ENCODE measurements at places on chromosomes 6 and 20. TPM values are rescaled to one million over a fixed set of nuclear protein-coding genes. Genes with fewer than 3 reads are reported as not detected.

- no peak for DNase-seq
These were observed 5.8 kb upstream of the SIM1 start for GRCh38 chr6:100470422-100471120.

GRCh38 chr20:4681991-4682401 lies 39.7 kb upstream of the PRND start:
- DNase-seq = peak; percentile 69

DNA sequence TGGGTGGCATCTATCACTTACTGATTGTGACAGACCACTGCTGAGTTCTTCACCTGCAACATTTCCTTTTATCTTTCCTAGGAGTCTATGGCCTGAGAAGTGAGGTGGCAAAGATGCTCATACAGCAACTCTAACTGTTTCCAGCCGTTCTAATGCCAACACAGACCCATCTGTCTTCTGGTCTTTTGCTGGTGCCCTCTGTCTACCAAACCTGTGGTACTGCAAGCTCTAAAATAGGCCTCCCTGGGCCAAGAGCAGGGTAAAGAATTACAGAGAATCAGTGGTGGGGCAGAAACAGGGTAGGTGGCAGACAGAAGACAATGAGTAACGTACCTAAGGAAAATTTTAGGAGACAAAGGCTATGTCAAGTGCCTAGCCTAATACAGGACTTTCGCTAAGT lies 611.0 kb upstream of the FLRT3 start:
- DNase-seq = no peak

- no peak for DNase-seq
These were observed 185.3 kb downstream of the BACH2 start for GRCh38 chr6:90111387-90111786.

Gene BMP5
- total RNA-seq = not detected

GRCh38 chr6:54431466-54431865 lies 123.2 kb downstream of the TINAG start:
- peak; percentile 77 for DNase-seq

Gene NRN1
- total RNA-seq = 0.65 TPM

Gene MYLK2
- total RNA-seq = not detected

- DNase-seq = no peak
These were observed 192.0 kb upstream of the FOXA2 start for GRCh38 chr20:22776369-22776768.

Gene HTR1E
- total RNA-seq = not detected

GRCh38 chr6:51387907-51388306 lies 569.2 kb downstream of the TFAP2B start:
- no peak for DNase-seq

Gene ZSWIM3
- total RNA-seq = 4.3 TPM

GRCh38 chr6:108524528-108525248 lies 36.0 kb upstream of the FOXO3 start:
- DNase-seq = peak; percentile 22

Gene MUC22
- not detected for total RNA-seq

GRCh38 chr20:5113615-5113986 lies 6.2 kb downstream of the PCNA start:
- DNase-seq = no peak

DNA sequence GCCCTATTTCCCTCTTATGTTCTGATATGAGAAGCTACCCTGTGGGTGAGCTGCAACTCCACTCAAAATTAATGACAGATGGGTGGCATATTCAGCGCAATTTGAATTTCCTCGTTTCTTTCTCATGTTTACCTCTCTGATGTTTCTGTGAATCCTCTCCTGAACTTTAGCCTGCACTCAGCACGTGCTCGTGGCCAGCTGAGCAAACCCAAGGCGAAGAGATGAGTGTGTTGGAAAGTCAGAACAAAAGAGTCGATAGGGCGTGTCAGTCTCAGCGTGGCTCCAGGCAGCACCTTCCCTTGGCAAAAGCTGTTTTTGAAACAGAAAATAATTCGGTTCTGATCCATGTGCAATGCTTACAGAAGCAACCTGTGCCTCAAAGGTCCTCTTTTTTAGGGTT lies 226.1 kb upstream of the GMDS start:
- no peak for DNase-seq

DNA sequence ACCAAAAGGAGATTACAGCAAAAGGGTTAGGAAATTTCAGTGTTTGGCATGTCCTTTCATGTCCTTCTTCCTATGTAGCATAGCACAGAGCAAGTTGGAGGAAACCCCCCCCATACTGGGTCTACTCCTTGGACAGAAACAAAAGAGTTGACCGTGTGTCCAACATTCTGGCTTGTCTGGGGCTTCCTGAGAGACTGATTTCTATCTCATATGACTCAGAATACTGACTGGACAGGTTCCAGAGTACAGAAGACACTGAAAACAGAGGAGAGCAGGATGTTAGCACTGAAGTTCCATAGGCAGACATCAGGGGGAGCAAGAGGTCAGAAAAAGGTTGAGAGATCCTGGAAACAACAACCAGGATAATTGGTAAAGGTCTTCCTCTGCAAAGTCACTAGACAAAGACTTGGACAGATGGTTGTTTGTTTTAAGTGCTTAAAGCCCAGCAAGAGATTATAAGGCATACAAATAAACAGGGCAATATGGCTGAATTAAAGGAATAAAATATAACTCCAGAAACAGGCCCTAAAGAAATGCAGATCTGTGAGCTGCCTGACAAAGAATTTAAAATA lies 48.4 kb downstream of the USP49 start:
- DNase-seq = peak; percentile 98

Gene PACRG
- 2.9 TPM for total RNA-seq

- peak; percentile 29 for DNase-seq
These were observed 41.6 kb downstream of the MRAP2 start for GRCh38 chr6:84074988-84075781.

DNA sequence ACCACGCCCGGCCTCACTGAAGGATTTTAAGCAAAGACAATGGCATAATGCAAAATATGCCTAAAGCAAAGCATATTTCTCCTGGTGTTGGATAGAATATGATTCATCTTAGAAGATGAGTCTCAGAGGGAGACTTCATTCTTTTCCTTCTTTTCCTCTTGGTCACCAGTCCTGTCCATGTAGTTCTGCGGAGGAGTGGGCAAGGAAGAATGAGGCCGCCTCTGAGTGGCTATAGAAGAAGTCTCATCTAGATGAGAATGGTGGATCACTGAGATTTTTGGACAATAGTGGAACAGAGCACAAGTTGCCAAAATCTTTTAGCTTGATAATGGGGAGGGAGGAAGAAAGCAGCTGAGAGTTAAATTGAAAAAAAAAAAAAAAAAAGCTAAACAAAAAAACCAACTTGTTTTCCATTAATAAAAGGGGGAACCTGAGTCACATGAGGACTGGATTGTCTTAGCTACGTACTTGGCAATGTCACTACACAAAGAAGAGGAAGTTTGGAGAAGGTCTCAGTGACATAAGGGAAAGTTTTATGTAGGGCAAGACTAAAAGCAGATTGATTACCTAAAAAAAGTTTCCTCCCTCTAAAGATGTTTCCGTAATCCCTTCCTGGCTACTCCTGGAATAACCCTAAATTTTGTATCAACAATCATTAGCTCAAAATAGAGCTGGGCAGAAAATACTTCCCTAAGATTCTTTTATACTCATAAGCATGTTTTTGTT lies 6.0 kb downstream of the CD83 start:
- DNase-seq = no peak

GRCh38 chr6:26597389-26597766 lies 625 bp downstream of the ABT1 start:
- DNase-seq = no peak

GRCh38 chr20:33310327-33310899 lies 27.4 kb downstream of the BPIFB1 start:
- DNase-seq = no peak

DNA sequence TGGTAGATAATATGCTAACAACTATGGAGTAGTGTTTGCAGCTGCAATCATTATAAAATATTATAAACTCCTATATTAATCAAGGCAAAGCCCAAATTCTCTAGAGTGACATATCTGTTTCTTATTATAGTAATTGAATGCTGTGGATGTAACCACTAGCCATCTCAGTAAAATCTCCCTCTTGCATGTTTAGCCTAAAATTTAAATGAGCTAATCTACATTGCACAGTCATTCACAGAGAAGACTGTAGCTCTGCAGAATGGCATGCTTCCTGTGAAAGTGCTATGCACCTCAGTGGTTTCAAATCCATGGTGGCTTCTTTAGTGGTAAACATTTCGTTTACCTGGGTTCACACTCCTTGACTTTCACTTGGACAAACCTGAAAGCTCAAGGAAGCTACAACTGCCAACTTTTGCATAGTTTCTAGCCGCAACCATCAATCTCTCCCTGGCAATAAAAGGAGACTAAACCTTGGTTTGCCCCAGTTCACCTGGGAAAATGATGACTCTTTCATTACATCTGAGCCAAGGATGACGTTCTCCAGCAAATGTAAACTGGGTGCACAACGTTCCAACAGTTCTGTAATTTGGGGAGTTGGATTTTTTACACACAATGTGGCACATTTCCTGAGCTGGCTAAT lies 47.2 kb downstream of the FILIP1 start:
- DNase-seq = no peak

- peak; percentile 84 for DNase-seq
These were observed 93.2 kb downstream of the GMPR start for GRCh38 chr6:16331384-16332174.

DNA sequence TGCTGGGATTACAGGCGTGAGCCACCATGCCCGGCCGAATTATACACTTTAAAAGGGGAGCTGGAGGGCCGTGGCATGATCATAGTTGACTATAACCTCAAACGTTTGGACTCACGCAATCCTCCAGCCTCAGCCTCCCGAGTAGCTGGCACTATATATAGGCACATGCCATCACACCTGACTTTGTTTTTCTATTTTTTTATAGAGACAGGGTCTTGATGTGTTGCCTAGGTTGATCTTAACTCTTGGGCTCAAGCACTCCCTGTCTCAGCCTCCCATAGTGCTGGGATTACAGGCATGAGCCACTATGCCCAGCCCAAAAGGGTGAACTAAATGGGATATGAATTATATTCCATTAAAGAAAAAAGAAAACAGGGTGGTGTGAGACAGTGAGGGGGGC lies 7.8 kb downstream of the PTGIS start:
- peak; percentile 60 for DNase-seq

Gene TOMM34
- 7.0 TPM for total RNA-seq

- no peak for DNase-seq
These were observed 179.8 kb downstream of the SOD2 start for GRCh38 chr6:159513074-159513720.

- no peak for DNase-seq
These were observed 158.3 kb upstream of the IRAK1BP1 start for GRCh38 chr6:78709021-78709420.

Gene DCDC2
- not detected for total RNA-seq

Gene CCM2L
- total RNA-seq = not detected

GRCh38 chr6:134533991-134534390 lies 216.1 kb upstream of the SGK1 start:
- no peak for DNase-seq

- DNase-seq = peak; percentile 74
These were observed 101.5 kb upstream of the ISM1 start for GRCh38 chr20:13119583-13119982.

GRCh38 chr6:161908872-161909271 lies 635.0 kb upstream of the AGPAT4 start:
- DNase-seq = no peak

- peak; percentile 49 for DNase-seq
These were observed 101.8 kb downstream of the COL21A1 start for GRCh38 chr6:56145616-56146015.

- no peak for DNase-seq
These were observed 71.5 kb downstream of the NDUFAF5 start for GRCh38 chr20:13856354-13856753.

GRCh38 chr6:38310061-38310460 lies 329.7 kb downstream of the BTBD9 start:
- no peak for DNase-seq

Gene TSBP1
- not detected for total RNA-seq

Data from fibroblast of the aortic adventitia (primary cell).